Stimulated activated CD4-positive, alpha-beta T cell treated with anti-CD3 and anti-CD28 coated beads, Interleukin-2, amount 100 ng/mL, for 48 hours (primary cell): ENCODE measurements at places on chromosomes 2 and 18.

DNA sequence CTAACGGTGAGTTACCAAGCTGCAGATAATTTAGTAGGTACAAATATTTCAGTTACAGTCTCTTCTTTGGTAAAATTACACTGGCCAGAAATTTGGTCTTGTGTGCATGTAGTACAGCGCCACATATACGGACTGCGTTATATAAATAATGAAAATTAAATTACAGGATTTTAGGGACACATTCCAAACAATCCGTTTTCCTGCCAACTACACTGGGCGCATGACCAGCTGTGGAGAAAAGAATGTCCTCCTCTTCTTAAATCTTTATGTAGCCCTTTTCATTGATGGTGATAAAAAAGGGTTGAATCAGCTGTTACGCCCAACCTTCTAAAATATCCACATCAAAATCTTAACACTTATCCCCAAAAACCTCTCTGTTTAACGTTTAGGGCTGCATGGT lies 37.5 kb downstream of the TCF4 start:
- DNase-seq, result no peak

- no peak for DNase-seq
Observed at GRCh38 chr2:24174851-24175277, at the start of gene FAM228A. Gene FAM228A, plus strand, starts transcription at chr2:24175053. Its CDS starts 428 bp downstream, at chr2:24175481.

- no peak for DNase-seq
Observed at GRCh38 chr2:133865141-133865540, 296.9 kb upstream of the NCKAP5 start.

GRCh38 chr2:164896634-164897355 lies 55.2 kb upstream of the COBLL1 start:
- DNase-seq, result no peak

DNA sequence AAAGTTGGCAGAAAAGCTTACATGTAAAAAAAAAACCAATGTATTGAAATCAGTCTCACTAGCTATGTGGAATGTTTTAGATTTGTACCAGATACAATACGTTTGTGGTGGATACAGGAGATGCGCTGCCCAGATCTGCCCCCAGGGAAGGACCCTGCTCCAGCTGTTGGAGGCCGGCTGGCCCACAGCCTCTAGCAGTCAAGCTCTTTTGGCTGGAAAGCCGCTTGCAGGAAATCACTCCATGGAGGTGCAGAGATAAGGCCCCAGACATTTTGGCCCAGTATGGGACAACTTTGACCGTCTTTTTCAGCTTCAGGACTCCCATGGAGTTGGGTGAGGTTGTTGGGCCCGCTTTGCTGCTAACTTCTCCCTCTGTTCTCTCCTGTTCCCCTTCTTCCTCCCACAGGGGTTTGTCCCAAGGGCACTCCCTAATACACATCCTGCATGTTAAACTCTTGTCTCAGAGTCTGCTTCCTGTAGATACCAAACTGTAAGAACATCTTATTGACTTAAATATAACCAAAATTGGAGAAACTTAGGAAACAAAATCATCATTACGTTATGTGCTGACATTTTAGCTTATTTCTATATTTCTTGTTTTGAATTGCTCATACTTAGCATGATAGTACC lies 1.7 kb upstream of the QPCT start:
- DNase-seq, result no peak

GRCh38 chr2:57516698-57517340 lies 529.8 kb upstream of the VRK2 start:
- DNase-seq, result no peak

GRCh38 chr2:73232403-73233153 lies 461 bp downstream of the PRADC1 start:
- no peak for DNase-seq

DNA sequence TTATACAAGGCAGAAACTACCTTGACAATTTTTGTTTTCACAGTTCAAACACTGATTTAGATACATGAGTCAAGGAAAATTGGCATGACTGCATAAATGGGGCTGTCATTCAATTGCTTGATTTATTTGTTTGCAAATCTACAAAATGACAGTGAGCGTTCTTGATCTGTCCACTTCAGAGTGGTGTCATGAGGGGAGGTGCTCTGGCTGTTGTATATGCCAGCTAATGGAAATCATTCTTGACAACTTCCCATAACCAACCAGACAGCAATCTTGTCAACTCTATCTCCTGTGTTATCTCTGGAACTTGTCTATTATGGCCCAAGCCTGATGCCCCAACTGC lies 120.6 kb upstream of the UGP2 start:
- no peak for DNase-seq

- DNase-seq, result no peak
Observed at GRCh38 chr2:144712550-144712940, 192.6 kb upstream of the ZEB2 start.

DNA sequence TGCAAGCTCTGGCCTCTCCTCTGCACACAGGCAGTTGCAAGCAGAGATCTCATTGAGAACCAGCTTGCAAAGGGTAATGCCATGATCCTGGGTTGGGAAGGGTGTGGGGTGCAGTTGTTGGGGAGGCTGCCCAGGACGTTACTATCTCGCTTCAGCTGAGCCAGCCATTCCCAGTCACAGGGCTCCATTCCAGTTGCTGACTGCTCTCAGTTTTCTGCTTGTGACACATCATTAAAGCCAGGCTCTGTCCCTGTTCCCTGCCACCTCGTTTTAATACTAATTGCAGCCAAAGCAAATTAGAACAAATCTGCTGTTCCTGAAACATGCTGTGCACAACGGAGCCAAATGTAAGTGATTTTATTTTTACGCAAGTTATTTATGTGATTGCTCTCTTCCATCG lies 62.5 kb upstream of the SMAD2 start:
- no peak for DNase-seq

DNA sequence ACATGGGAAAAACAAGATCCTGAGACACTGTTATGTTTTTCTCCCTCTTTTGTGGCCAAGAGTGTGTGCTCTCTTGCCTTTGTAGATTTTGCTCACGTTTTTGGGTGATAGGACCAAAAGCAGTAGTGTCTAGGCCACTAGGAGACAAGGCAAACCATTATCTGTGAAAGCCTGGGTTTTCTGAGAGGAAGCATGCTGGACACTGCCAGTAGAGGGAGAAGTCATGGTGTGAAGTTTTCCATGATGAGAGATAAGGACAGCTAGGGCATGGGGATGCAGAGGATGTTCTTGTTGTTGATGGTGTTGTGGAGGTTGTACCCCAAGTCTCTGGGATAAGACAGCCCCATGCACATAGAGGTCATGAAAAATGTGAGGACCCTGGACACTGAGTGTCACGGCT lies 285.3 kb downstream of the SOX11 start:
- no peak for DNase-seq

DNA sequence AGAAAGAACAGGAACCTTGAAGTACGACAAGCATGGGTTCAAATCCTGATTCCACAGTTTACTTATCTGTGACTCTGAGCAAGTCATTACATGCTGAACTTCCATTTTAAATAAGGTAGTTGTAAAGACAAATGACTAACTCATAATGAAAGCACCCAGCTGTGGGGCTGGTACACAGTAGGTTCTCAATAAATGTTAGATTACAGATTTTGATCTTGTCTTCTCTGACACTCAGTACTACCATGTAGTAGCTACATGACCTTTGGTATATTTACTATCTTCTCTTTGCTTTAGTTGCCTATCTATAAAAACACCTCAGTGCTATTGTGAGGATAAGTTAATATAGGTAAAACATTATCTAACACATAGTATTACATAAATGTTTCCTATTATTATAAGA lies 3.2 kb downstream of the TRAK2 start:
- DNase-seq, result no peak

DNA sequence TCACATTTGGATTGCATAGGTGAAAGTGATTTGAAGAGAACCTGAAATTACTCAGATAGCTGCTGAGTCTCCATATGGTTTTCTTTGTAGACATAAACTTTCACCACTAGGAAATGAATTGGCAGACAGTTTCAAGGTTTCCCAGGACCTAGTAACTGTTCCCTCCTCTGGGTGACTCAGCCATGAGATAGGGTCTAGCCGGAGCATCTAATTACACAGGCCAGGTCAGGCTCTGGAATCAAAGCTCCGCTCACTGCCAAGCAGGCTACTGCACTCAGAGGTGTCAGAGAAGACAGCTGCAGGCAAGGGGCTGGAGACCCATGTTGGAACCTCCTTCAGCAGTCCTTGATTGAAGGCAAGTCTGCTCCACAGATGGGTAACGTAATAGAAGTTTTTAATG lies 429.2 kb downstream of the TNS1 start:
- no peak for DNase-seq

GRCh38 chr2:85704800-85705679 lies 10.9 kb downstream of the GNLY start:
- no peak for DNase-seq

GRCh38 chr2:108217211-108217610 lies 22.6 kb upstream of the SULT1C3 start:
- DNase-seq, result no peak

DNA sequence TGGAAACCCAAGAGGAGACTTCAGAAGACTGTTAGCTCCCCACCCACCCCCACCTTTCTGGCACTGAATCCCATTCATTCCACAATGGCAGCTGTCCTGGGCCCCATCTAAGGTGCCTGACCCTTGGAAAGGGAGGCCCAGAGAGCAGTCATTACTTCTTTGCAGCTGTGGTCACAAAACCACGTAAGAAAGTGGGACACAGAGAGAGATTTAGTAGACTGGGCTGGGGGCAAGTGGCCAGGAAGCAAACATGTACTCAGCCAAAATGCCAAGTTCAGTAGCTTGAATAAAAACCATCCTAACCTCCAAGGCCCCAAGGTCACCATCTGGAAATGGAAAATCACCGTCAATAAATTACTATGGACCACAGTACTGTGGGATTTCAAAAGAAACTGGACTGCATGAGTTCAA lies 381.4 kb downstream of the TNS1 start:
- DNase-seq, result no peak

- DNase-seq, result no peak
Observed at GRCh38 chr2:185179743-185180142, 558.9 kb upstream of the FSIP2 start.

- no peak for DNase-seq
Observed at GRCh38 chr18:49959176-49959575, 145.8 kb upstream of the ACAA2 start.

GRCh38 chr2:12397854-12398253 lies 318.9 kb upstream of the TRIB2 start:
- no peak for DNase-seq

DNA sequence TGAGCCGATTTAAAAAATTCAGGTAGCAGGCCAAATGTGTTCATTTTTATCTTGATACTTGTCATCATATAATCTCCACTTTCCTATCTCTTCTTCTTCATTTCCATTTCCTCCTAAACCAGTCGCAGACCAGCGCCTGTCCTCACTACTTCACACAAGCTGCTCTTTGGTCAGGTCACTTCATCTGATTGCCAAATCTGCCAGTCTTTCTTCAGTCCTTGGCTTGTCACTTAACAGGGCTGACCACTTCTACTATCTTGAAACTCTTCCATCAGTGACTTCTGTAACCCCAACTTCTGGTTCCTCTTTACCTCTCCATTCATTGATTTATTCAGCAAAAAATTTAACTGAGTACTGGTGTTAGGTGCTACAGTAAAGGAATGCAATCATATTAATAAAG lies 18.0 kb upstream of the SPRED2 start:
- no peak for DNase-seq

DNA sequence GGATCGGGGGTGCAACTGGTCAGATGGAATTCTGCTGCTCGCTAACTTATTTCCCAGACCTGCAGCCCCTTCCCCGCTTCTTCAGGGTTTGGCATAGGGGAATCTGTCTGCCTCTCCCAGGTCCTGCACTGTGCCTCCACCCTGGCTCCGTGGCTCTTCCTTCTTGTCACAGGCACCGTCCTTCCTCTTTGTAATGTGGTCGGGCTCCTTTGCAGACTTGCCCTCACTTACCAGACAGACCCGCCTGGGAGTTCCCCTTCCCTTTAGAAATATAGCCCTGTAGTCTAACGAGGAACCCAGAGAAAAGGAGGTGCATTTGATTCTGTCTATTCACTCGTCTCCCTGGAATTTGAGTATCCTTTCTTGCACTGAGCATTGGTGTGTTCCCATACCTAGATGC lies 63.9 kb upstream of the PAX8 start:
- DNase-seq, result no peak

DNA sequence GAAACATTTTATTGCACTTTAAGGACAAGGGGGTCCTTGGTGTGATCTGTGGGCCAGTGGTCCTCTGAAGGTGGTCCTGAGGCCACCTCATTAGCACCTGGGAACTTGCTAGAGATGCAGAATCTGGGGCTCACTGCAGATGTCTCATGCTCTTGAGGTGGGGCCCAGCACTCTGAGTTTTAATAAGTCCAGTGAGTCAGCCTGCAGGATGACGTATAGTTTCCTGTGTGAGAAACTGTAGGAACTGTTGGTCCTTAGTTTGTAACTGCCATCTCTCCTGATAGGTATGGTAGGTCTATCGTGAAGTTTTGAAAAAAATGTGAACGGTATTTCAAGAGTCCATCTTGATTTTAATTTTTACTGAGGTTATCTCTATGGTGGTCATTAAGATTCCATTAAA lies 2.8 kb downstream of the TRPM8 start:
- no peak for DNase-seq

GRCh38 chr2:173574324-173575112 lies 219.8 kb downstream of the CDCA7 start:
- no peak for DNase-seq

GRCh38 chr2:182858671-182859070 lies 7.8 kb downstream of the FRZB start:
- DNase-seq, result no peak

DNA sequence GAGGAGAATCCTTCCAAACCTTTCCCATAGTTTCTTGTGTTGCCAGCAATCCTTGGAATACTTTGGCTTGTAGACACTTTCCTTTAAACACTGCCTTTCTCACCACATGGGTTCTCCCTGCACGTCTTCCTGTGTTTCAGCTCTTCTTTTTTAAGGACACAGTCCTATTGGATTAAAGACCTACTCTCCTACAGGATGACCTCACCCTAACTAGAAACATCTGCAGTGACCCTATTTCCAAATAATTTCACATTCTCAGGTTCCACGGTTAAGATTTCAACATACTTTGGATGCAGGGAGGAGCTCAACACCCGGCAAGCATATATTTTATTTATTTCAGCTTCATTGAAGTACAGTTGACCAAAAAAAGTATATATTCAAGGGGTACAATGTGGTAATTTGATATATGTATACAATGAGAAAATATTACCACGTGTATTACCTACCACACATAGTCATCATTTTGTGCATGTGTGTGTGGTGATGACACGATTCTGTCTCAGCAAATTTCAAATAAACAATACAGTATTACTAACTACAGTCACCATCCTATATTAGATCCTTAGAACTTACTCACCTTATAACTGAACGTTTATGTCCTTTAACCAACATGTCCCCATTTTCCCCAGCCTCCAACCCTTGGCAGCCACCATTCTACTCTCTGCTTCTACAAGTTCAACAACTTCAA lies 745.0 kb downstream of the CBLN2 start:
- DNase-seq, result no peak

DNA sequence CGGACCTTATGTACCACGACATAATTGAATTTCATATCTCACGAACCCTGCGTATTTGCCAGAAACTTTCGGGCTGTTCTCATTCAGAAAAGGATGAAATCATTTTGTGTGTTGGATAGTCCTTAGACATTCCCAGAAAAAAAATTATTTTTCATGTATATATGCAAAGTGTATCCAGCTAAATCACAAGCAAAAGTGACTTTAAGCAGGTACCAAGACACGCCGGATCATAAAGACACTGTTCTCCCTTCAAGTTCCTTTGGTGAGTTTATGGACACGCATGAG lies 35.1 kb upstream of the PNO1 start:
- no peak for DNase-seq
